ENCODE measurements at places on chromosomes 11 and 22.

DNA sequence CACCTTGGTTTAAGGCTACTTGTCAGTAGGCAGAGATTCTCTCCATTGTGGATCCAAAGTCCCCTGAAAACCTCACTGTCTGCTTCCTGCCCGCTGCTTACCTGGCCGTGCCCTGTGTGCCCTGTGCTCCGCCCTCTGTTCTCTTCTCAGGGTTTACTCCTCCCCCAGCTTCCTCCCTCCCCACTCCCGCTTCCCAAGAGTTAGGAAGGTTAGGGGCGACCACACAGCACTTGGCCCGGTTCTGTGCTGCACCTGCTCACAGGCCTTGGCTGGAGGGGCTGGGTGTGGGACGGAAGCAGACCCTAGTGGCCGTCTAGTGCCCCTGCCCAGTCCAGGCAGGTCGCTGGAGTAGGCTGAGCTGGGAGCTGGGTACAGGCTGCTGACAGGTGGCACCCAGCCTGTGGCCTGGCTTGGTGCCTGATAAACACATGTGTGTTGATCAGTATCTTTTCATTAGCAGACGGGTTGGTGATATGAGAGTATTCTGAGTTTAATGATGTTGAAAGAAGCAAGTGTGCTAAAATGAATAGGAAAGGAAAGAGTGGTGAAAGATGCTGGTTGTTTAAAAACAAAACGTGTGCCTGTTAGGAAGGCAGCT lies 40.5 kb downstream of the GRAMD4 start:
- DNase-seq = no peak

DNA sequence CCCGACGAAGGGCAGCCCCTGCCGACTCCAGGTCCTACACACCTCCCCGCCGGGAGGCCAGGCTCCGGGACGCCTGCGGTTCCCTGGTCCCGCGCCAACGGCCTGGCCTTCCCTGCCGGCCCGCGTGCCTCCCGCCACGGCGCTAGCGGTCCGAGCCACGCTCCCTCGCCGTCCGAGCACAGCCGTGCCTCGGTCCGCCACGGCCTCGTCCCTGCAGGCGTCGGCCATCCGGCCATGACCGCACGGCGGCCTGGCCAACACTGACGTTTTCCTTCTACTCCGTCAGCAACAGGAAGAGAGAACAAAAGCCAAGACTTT lies 532 bp downstream of the EIF4G2 start:
- DNase-seq = no peak

DNA sequence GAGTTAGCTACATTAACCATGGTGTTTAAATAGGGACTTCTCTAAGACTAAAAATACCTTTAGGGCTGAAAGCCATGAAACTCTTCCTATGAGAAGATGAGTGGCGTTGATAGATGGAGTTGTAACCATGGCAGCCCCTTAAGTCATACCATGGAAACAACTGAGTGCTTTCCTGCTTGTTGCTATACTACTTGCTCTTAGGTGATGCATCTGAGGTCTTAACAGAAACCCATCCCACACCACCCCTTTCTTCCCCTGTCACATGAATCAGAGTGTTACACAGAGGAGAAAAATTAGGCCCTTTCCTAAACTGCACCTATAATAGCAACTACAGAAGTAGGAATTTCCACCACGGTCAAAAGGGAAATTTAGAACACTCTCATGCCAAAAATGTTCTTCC lies 64.3 kb upstream of the ZC3H12C start:
- peak; percentile 73 for DNase-seq

DNA sequence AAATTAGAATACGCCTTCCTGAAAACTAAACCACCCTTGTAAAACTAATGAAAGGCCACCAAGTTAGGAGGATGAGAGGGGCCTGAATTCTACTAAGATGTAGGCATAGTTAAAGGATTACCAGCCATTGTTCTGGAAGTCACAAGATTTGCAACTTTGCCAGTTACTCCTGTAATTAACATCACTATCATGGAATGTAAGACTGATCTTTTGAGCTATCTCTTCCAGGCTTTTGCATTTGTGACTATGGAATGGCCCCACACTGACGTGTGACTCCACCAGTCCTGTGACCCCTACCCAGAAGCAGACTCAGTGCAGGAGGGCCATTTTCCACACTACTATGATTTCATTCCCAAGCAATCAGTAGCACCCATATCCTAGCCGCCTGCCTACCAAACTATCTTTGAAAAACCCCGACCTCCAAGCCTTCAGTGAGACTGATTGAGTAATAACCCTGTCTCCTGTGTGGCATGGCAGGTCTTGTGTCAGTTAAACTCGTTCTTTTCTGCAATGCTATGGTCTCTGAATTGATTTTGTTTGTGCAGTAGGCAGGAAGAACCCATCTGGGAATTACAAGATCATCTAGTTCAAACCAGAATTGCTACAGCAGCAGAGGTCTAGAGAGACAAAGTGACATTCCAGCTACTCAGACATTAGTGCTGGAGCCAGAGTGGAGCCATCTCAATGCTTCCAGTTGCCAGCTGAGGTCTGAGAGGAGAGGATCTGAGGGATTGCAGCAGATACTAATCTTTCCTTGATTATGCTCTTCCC lies 1.9 kb upstream of the CTSF start:
- DNase-seq = no peak

GRCh38 chr11:108983636-108984420 lies 319.0 kb downstream of the DDX10 start:
- DNase-seq = no peak

DNA sequence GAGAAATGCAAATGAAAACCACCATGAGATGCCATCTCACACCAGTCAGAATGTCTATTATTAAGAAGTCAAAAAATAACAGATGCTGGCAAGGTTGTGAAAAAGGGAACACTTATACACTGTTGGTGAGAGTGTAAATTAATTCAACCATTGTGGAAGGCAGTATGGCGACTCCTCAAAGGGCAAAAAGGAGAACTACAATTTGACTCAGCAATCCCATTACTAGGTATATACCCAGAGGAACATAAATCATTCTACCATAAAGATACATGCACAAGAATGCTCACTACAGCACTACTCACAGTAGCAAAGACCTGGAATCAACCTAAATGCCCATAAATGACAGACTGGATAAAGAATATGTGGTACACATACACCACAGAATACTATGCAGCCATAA lies 161.1 kb upstream of the PDGFD start:
- no peak for DNase-seq

DNA sequence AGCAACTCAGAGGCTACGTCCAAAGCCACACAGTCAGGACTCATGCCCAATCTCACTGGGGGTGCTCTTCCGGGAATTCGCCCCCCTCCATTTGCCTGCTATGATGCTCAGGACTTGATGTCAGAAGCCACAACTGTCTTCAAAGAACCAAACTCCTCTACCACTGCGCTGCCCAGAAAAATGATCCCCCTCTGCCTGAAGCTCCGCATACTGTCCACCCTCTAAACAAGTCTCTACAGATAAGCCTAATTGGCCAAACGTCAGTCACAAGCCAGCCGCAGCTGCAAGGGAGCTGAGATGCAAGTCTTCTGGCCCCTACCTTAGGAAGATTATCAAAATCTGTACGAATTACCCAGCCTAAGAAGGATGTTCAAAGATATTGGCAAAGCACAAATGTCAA lies 294.6 kb downstream of the BUD13 start:
- no peak for DNase-seq

- DNase-seq = no peak
These were observed 1245.7 kb downstream of the BRD1 start for GRCh38 chr22:48581796-48582469.

DNA sequence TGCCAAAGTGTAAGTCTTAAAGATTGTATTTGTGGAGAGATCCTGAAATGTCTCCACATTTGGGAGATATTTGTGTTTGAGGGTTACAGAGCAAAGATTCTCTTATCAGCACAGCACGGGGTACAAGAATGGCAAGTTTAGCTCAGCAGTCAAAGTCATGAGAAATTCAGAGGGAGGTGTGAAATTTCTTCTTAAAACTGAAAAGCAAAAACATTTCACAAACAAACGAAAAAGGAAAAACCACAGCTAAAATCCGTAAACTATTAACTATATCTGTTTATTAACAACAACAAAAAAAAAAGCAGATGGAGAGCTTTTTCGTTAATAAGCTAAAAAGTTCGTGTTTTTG lies 40.9 kb upstream of the ETS1 start:
- DNase-seq = no peak

Data from suppressor macrophage treated with lipopolysaccharide for 1 hour (primary cell).